ENCODE measurements at places on chromosomes 12 and 14.

DNA sequence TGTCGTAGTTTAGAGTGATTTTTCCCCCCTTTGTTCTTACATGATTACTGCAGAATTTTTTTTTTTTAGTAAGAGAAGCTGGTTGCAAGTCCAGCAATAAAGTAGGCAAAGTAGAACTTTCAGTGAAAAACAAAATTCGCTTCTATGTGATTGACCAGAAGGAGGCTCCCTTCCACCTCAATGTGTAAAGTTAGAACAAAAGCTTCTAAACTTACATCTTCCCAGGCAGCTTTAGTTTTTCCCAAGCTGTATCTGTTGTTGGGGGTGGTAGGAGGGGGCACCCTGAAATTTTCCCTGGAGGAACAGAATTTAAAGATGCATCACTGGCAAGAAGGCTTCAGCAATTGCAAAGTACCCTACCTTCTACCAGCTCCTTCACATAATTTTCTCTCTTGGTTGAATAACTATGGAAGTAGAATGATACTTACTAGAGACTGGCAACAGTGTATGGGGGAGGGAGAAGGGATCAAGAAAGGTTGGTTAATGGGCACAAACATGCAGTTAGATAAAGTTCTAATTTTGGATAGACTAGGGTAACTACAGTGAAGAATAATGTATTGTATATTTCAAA is 87.3 kb upstream of the E2F7 start:
- no peak for DNase-seq

GRCh38 chr12:1882850-1883470 is 35.5 kb downstream of the CACNA2D4 start:
- DNase-seq, result no peak

- DNase-seq, result no peak
Measured at GRCh38 chr14:52076334-52076733, 7.5 kb upstream of the NID2 start.

- no peak for DNase-seq
Measured at GRCh38 chr12:63985456-63985855, 141.0 kb downstream of the SRGAP1 start.

All from NCI-H1436 treated with DMSO at 0.1 percent for 48 hours (cell line).